ENCODE measurements at places on chromosomes 1 and 21. TPM values are rescaled to one million over a fixed set of nuclear protein-coding genes. Genes with fewer than 3 reads are reported as not detected.

NBPF26 gene
- 9.2 TPM for total RNA-seq

PRRX1 gene
- 0.79 TPM for total RNA-seq

RGSL1 gene
- total RNA-seq: not detected

SLAMF9 gene
- 32.0 TPM for total RNA-seq

C21orf58 gene
- total RNA-seq: 3.7 TPM

CYP2J2 gene
- 3.0 TPM for total RNA-seq

HSPB7 gene
- total RNA-seq: not detected

LINGO4 gene
- total RNA-seq: not detected

NRAS gene
- total RNA-seq: 39.3 TPM

SPRR1B gene
- total RNA-seq: 2,304 TPM

HES3 gene
- total RNA-seq: 0.78 TPM

KDF1 gene
- total RNA-seq: 27.2 TPM

BTBD8 gene
- total RNA-seq: 2.5 TPM

RNF223 gene
- 1.3 TPM for total RNA-seq

THEM5 gene
- 0.99 TPM for total RNA-seq

VSIG8 gene
- 0.05 TPM for total RNA-seq

CYP4X1 gene
- 0.56 TPM for total RNA-seq

TENT5C gene
- 0.19 TPM for total RNA-seq

FNDC10 gene
- 5.6 TPM for total RNA-seq

CHIT1 gene
- not detected for total RNA-seq

SCAF4 gene
- 10.6 TPM for total RNA-seq

NKAIN1 gene
- not detected for total RNA-seq

DNAJC28 gene
- total RNA-seq: 0.42 TPM

ZNF648 gene
- not detected for total RNA-seq

C4BPB gene
- total RNA-seq: not detected

Data from airway epithelial cell (primary cell).